ENCODE measurements at places on chromosomes 2 and 18.

GRCh38 chr18:54080858-54081257 is 143.6 kb downstream of the MBD2 start:
- DNase-seq, result no peak

GRCh38 chr2:107932488-107932887 is 53.8 kb upstream of the SLC5A7 start:
- no peak for DNase-seq

DNA sequence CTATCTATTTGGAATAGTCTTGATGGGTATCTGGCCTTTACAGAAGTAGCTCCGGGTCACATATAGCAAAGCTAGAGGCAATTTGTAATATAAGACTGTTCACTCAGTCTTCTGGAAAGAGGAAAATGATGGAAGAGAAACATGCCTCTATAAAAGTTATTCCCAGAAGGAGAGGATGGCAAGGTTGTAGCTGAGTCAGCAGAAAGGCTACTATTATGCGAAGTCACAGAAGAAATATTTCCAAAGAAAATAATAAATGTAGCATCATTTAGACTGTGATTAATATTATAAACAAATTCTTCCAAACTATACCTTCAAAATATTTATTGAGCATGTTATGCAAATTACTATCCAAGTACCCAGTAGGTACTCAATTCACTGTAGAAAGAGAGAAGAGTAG is 1027.7 kb upstream of the TMEFF2 start:
- no peak for DNase-seq

GRCh38 chr2:114717049-114717448 is 274.6 kb downstream of the DPP10 start:
- no peak for DNase-seq

DNA sequence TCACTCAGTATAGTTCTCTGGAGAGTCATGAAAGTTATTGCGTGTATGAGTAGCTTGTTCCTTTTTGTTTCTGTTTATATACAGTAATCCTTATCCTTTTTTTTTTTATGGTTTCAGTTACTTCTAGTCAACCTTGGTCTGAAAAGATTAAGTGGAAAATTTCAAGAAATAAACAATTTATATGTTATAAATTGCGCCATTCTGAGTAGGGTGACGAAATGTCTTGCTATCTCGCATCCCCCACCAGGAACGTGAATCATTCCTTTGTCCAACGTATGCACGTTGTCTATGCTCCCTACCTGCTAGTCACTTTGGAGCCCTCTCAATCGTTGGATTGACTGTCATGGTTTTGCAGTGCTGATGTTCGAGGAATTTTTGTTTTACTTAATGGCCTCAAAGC is 60.4 kb downstream of the FAM117B start:
- DNase-seq, result no peak

- no peak for DNase-seq
These were observed 189.4 kb upstream of the ARL4C start for GRCh38 chr2:234686088-234686890.

GRCh38 chr2:232458051-232458660 is 2.2 kb downstream of the ALPI start:
- no peak for DNase-seq

DNA sequence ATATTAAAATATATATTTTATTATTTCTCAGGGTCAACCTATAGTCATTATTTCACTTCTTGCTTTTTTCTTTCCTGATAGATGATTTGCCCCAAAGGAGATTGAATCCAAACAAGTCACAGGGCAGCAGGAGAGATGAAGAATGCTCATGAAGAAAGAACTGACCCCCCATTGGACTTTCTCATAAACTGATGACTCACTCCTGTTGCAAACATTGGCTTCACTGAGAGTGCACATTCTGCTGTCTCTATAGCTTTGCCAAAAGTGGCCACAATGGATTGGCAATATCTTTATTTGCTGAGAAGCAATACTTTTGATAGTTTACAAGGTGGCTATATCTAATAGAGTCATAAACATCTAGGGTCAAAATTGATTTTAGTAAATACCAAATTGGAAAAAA is 55.9 kb upstream of the ZNF385B start:
- no peak for DNase-seq

DNA sequence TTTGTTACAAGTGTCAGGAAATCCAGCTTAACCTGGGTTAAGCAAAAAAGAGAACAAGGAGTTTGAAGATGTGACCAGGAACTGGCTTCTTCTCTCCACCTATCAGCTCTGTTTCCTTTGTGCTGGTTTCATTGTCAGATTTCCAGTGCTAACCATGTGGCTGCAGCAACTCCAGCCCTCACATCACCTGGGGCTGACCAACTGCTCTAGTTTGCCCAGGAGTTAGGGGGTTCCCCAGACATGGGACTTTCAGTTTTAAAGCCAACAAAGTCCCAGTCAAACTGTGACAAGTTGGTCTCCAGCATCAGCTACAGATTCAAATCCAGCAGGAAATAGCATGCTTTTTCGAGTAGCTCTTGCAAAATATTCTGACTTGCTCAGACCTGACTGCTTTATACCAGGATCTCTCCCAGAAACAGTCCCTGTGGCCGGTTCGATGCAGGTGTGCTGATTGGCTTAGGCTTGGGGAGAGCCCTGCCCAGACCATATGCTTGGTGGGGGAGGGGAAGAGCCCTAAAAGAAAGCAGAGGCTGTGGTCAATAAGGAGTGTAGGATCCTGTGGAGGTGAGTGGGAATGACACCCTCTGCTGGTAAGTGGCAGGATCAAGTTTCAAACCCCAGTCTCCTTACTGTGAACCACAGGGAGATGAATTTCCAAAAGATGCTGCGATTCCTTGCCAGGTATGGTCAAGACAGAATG is 49.5 kb downstream of the KCNE4 start:
- no peak for DNase-seq

GRCh38 chr2:26459991-26460612 is 17.8 kb downstream of the OTOF start:
- DNase-seq, result no peak

- no peak for DNase-seq
These were observed 283.2 kb upstream of the MEX3C start for GRCh38 chr18:51480407-51481261.

DNA sequence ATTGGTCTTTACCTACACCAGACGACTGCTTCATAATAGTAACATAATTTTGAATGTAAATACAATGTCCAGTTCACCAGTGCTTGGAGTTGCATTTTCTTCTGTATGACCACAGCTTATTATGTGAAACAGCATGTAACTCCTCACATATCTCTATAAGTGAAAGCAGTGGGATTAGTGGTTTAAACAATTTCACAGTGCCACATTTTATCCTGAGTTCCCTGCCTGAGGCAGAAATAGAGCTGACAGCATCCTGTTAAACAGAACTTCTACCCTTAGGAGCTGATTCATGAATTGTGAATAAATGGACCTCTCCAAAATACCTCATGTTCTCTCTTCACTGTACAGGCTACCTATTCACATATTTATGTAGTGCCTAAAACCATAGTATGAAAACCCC is 542.3 kb upstream of the VWC2L start:
- DNase-seq, result no peak

DNA sequence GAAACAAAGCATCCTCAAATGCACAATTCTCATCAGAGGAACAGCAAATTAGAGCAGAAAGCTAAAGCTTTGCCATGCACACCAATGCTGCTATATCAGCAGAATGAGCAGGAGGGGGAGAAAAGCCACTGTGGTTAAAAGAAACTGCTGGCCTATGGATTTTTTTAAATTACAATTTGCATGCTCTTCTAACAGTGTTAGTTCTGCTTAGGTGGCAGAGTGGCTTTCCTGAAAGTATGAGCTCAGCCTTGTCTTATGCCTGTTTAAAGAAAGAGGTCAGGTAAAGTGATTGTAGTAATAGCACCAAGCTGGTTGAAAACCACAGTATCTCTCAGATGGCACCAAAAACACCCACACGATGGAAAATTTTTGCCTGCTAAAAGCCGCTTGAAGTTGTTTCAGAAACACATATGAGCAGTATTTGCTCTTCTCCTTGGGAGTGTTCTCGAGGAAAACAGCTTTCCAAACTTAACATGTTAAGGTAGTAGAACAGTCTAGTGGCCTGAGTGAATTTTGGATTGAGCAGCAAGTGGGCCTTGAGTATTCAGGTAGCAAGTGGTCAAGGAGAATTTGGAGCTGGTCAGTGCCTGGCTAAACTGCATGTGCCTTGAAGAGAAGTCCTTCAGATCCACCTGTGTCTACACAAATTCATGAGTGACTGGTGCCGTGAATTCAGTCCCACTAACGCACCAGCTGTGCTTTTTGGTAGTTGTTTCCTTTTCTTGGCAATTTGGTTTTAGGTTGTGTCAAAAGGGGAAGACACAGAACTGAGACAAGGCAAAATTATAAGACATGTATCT is 19.6 kb upstream of the NDUFV2 start:
- DNase-seq, result no peak

DNA sequence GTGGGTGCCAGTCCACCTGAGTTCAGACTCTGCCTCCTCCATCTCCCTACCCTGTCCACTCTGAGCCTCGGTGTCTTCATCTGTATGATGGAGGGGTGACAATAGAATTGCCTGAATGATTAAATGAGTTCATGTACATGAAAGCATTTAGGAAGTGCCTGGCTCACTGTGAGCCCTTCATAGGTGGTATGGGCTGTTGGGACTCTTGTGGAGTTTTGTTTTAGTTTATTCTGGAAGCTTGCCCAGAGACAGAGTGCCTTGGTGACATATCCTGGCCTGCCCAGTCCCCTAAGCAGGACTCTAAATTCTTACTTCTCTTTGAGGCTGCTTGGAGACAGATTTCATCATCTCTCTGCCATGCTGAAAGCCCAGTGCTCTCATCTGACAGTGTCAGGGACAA is 24.5 kb upstream of the GIGYF2 start:
- no peak for DNase-seq

DNA sequence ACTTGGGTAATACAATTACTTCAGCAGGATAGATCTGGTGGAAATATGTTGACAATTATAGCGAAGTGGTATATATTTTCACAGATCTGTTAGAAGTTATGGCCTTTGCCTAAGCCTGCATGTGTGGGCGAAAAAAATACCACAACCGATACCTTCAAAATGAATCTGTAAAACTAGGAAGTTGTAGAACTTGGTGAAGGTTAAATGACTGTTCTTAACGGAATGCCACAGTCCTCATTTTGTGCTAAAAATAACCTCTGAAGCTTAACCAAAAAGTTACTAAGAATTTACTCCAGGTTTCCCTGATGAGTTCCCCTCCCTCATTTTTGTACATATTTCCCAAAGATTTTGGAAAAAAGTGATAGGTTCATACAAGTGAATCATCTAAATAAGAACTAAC is 550.7 kb downstream of the THSD7B start:
- no peak for DNase-seq

- no peak for DNase-seq
These were observed 26.0 kb upstream of the ATOH8 start for GRCh38 chr2:85727798-85728197.

DNA sequence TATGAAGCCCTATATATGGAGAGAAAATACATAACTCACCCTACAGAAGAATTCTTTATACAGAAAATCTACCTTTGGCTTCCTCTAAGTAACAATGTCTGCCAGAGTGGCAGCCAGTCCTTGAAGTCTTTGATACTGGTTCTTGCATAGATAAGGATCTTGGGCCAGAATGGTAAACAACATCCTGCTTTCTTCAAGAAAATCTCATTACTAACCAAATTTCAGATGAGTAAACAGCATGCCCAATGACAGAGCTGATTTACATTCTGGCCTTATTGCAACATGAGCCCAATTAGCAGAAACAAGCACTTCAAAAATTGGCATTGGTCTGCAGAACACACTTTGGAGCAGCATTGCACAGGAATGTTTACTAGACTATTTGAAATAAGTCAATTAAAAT is 336.5 kb upstream of the ST6GAL2 start:
- no peak for DNase-seq

DNA sequence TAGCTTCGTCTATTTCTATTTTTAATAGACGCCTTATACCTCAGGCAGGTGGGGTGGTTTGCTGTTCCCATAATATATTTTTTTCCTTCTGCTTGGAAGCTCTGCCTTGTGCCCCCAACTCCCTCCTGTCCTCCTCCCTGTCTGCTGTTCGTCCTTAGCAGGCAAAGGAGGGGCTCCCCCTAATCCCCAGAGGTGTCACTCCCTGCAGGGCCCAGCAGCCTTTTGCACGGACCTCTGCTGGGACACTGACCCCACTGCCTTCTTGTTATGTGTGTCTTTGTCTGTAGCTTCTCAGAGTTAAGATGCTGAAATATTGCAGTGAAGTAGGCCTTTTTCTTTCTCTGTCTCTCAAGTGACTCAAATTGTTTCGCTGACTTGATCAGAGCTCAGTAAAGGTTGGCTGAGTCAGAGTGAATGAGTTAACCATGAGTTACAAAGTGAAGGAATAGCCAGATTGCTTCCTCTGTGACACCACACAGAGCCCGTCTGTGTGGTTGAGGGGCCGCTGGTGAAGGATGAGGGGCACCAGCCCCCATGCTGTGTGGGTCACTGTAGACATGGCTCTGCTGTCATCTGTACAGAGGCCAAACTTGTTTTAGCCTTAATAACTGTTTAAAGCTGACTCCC is 47.7 kb downstream of the PRKCE start:
- no peak for DNase-seq

DNA sequence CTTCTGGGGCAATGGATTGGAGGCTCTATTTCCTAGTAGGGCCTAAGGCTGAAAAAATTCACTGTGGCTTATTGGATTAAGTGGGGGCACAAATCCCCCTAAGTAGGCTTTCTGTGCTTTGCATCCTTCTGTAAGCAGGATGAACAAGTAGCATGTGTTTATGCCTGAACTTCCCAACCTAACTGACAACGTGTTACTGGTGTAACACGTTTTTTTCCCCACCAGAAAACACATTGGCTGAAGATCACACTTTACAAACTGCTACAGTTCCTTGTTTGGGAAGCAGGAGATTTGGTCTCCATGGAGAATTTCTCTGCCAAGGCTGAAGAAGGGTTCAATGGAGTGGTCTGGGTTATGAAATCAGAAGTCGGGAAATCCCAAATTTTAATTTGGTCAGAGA is 7.2 kb upstream of the ITGA6 start:
- no peak for DNase-seq

GRCh38 chr18:40326985-40327384 is 1628.0 kb upstream of the PIK3C3 start:
- DNase-seq, result no peak

GRCh38 chr18:49632588-49632987 is 70.7 kb downstream of the LIPG start:
- no peak for DNase-seq

GRCh38 chr2:128497461-128497860 is 178.8 kb upstream of the HS6ST1 start:
- no peak for DNase-seq

All from stimulated activated CD8-positive, alpha-beta memory T cell treated with anti-CD3 and anti-CD28 coated beads, Interleukin-7, amount 100 ng/mL, for 1 hour (primary cell).